Activated CD4-positive, alpha-beta T cell treated with anti-CD3 and anti-CD28 coated beads for 4 hours (primary cell): ENCODE measurements at places on chromosomes 2 and 18.

GRCh38 chr2:106833256-106833655 lies 52.7 kb downstream of the ST6GAL2 start:
- no peak for DNase-seq

GRCh38 chr2:34787341-34787740 lies 1188.2 kb upstream of the FAM98A start:
- DNase-seq: no peak

GRCh38 chr2:200649724-200650123 lies 63.9 kb downstream of the AOX1 start:
- no peak for DNase-seq

GRCh38 chr2:227460070-227460485 lies 11.9 kb upstream of the AGFG1 start:
- DNase-seq: peak; percentile 68

DNA sequence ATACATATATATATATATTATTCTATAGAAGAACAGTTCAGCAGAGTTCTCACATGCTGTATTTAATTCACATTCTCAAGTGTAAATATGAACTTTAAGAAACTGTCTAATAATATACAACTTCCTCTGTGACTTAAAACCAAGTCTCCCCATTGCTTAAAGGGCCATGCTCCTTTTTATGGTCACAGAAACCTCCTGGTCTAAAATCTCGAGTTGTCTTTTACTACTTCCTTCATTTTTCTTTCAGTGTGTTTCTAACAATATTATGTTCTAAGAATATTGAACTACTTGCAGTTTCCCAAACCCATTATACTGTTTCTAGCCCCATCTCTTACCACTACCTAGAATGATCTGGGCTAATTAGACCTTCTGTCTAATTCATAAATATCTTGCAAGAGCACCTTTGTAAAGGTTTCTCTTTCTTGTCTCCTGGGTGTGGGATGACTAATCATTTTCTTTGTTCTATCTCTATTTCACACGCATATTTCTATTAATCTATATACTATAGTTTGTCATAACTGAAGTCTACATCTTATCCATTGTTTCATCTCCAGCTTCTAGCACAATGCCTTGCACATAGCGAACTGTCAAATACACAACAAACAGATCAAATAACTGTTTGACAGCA lies 48.8 kb downstream of the ERBB4 start:
- DNase-seq: no peak

- DNase-seq: no peak
These were observed 73.5 kb downstream of the ANTXR1 start for GRCh38 chr2:69086466-69086865.

DNA sequence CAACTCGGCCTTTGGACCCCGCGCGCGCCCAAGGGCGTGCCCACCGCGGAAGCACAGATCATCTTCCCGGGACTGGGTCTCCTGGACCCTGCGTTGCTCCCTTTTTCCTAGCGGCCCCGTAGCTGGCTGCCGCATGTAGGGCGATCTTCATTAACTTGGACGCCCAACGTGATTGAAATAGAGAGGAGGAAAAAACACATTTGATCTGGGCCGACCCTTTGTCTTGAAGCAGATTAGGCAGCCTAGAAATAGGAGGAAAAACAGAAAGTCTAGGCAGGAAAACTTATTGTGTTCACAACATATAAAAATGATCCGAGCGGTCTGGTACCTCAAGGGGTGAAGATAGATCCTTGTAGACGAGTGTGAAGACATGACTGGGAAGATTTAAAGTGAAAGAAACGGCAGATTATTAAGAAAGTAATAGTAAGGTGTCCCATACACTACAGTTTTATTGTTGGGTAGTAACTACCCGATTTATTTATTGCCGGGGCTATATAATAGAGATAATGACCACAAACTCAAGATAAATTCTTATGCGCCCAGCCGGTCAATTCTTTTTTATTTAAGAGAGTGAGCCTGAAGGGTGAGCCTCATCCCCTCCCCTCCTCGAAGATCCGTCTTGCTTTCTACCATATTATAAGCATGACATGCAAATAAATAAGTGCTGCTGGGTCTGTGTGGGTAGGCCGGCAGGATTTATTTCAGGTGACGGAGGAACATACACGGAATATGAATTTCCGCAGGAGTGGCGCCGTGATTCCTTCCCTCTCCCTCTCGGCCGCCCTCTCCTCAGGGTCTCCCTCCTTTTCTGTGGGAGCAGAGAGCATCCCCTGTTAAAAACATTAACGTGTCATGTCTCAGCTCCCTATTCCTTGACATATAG lies 147.4 kb downstream of the MEIS1 start:
- DNase-seq: no peak

DNA sequence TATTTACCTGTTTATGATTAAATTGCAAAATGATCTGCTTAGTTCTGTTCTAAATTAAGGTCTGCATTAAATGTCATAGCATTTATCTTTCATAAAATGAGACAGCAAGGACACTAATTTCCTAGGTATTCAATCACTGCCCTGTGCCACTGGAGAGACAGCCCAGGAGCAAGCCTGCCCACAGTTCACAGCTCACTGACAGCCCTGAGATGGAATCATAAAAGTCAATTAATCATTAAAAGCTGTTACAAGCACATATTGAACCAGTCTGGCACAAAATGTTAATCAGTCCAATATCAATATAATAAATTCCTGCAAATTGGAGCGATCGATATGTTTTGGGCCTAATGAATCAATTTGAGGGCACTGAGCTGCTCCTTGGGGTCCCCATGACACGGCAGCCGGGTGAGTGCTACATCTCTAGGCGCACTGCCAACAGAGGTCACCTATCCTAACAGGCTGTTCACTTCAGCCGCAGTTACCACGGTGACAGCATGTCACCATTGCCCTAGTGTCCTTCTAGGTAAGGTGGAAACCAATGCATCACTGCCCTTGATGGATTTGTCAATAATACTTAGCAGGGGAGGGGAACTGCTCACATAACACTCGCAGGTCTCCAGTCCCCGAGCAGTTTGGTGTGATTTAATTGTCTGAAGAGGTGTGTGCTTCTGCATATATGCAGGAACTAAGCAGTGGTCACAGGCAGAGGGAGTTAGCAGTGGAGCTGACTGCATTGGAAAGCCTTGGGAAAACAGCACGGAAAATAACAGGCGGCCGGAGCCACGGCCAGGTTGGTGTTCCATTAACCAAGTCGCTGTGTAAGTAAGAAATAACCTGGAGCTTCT lies 47.3 kb downstream of the POU3F3 start:
- DNase-seq: no peak

- no peak for DNase-seq
These were observed 155.1 kb upstream of the L3MBTL4 start for GRCh38 chr18:6569813-6570212.

DNA sequence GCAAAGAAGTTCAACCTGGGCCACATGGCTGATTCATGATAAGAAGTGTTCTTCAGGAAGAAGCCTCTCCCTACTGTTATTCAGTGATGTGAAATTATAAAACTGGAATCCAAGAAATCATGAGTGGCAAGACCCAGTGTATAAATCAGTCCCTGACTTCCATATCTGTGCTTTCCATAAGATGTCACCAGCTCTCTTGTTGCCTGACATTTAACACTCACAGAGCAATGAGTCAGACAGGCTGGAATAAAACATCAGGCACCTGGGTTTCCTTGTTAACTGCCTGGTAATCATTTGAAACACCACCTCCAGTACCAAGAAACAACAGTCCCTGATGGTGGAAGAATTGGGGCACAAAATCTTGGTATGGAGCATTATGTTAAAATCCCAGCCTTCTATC lies 76.1 kb downstream of the SCG2 start:
- no peak for DNase-seq

GRCh38 chr2:5453220-5454050 lies 238.7 kb upstream of the SOX11 start:
- no peak for DNase-seq

DNA sequence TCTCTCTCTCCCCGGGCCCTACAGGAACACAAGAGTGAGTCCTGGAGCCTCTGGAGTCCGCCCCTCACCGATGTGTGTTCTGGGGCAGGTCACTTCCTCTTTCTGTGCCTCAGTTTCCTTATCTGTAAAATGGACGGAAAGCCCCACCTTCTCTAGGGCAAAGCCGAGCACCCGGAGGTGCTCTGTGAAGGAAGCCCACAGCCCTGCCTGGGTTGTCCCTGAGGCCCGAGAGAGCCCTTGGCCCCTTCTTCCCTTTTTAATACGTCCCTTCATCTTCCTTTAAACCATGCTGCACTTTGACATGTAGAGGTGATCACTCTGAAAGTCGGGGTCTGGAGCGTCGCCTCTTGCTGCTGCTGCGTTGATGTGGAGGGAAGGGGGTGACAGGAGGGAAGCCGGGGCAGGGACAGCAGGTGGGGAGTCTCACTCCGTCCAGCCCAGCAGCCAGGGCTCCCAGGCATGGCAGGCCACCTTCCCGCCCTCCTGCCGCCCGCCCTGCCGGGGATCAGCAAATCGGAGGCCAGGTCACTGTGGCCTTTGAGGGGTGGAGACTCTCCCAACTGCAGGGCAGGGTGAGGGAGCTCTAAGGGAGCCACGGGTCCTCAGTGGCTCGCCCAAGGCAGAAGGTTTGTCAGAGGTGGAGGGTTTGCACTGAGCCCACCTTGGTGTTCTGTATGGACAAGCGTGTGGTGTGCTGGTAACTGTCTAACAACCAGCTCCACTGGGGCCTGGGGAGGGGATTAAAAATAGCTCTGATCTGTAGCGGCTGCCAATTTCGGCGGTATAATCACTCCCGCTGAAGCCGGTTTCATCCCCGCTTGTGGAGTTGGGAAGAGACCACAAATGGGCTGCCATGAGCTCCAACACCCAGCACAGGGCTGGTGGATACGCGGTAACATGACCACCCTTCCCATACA lies 135.9 kb upstream of the ID2 start:
- no peak for DNase-seq

- no peak for DNase-seq
These were observed 94.4 kb upstream of the XPO1 start for GRCh38 chr2:61632276-61633169.

- no peak for DNase-seq
These were observed 625.0 kb downstream of the TMEM182 start for GRCh38 chr2:103386872-103387271.

DNA sequence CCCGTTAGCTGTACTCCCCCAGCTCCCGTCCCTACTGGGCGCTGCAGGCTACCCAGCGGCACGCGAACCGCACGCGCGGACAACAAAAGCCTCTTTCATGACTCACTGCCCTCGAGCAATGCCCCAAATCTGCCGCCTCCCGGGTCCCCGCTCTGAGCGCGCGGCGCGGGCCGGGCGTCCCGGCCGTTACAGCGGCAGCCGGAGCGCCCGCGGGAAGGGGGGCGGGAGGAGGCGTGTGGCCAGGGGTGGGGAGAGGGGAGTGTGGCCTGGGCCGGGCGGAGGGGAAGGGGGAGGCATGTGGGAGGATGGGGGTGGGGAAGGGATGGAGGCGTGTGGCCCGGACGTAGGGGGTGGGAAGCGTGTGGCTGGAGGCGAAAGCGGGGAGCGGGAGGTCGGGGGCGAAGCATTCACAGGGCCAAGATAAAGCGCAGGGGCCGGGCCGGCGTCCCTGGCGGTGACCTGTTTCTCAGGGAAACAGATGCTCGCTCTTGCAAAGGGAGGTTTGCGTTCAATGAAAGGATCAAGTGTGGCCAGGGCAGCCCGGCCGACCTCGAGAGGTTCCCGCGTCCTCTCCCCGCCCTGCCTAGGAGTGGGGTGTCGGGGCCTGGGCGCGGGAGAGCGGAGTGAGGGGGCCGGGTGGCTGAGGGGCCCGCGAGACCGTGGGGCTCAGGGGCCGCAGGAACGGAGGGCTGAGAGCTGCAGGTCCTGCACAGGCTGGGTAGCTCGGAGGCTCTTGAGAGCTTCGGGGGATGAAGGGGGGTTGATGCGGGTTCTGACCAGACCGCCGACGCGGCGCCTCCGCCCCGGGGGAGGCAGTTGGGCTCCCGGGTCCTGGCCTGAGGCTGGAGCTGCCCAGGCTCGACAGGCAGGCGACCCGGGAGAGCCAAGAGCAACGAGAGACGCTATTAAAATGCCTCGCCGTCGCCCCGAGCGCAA lies 3.5 kb upstream of the NEUROD1 start:
- no peak for DNase-seq

- no peak for DNase-seq
These were observed 44.0 kb downstream of the PTRHD1 start for GRCh38 chr2:24749069-24749691.

DNA sequence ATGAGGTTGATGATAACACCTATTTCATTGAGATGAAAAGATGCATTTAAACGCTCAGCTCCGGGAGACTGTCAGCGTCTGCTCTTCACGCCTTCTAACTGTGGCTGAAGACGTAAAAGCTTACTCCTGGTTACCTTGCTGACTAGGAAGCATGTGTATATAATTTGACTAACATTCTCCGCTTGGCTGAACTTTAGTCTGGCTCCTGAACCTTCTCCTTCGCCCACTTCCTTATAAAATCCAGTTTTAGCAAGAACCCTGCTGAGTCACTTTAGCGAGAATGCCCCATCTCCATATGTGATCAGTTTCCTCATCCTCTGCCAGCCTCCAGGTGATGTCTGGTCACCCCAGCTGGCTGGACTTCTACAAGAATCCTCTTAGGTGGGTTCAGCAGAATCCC lies 12.7 kb upstream of the CREG2 start:
- DNase-seq: no peak

GRCh38 chr2:229582151-229582550 lies 132.2 kb downstream of the DNER start:
- no peak for DNase-seq

GRCh38 chr18:12041561-12041960 lies 52.1 kb upstream of the ANKRD62 start:
- no peak for DNase-seq

DNA sequence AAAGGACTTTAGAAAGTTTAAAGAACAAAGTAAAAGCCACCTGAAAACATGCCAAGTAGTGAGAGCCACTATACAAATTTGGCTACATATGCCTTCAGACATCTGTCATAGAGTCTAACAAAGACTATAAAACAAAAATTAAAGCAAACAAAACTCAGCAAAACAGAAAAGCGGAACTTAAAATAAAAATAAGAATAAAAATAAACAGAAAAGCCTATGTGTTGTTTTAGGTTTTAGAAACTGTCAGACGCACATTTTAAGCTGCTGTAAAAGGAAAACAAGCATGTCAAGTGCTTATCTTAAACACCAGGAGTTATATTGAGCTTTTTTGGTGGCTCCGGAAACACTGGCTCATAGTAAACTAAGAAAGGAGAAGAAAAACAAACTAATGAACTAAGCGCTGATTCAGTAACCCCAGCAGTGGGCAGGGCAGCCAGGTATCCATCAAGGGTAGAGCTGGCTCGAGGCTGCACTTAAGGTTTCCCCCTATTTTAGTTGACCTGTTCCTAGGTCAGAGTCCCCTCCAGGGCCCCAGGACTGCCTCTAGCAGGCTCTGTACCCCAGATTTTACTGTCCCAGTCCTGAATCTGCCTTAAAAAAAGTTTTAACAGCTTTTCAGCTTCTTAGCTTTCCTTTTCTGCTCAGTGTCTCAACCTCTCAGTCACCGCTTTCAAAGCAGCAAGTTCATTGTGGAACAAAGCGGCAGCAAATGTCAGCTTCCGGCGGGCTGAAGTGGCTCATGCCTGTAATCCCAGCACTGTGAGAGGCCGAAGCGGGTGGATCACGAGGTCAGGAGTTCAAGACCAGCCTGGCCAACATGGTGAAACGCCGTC lies 15.4 kb upstream of the RMC1 start:
- DNase-seq: peak; percentile 25

GRCh38 chr2:168234407-168235085 lies 12.8 kb downstream of the STK39 start:
- no peak for DNase-seq
